HT-29 (cell line): ENCODE measurements at places on chromosomes 12 and 14.
A peak's percentile ranks its signal among the peaks of the same experiment; 100 is the strongest.

DNA sequence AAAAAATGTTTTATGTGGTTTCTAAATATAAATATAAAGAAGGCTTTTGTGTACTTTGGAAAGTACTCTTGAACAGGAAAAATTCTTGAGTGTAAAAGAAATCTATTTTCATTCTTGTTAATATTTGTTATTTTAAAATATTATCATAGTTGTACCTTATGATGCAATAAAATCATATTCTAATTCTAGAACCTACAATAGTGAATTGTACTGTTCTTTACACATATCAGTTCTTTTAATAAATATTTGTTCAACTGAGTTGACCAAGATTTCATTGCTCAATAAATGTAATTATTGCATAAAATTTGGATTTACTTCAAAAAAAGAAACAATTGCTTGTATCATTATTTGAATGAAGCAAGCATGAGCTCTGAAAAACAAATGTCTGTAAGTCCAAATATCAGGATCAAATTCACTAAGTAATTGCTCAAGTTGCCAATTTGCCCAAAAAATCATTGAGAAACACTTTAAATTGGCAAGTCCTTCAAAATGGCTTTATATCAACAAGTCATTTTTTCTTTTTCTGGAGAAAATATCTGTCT, 191.6 kb upstream of the SLC16A7 start:
- DNase-seq = no peak

DNA sequence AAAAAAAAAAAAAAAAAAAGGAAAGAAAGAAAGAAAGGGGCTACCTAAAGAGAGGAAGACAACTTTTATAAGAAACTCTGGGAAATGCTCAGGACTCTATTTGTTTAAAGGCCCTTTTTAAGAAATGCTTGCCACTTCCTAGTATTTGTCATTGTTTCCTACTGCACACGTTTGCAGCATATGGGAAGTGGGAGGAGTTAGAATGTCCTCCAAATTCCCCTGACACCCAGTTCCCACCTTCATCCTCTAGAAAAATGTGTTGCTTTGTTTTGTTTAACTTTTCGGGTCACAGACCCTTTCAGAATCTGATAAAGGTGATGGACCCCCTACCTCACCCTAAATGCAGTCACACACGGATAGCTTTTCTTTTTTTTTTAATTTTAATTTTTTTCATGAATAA, 40.8 kb downstream of the NINJ2 start:
- no peak for DNase-seq

DNA sequence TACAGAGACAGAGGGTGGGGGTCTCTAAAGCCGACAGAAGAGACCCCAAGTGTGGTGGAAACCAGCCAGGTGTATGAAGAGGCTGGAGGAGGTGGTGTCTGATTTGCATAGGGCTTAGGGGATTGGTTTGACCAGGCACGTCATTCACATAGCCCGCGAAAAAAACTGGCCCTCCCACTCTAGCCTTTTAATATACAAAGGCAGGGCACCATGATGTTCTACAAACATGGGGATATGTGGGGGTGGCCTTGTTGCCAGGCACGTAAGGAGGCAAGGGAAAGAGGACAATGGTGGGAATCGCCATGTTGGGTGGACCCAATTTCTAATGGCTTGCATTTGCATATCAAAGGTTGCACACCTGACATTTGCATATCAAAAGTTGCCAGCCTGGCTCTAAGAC, 13.2 kb downstream of the LALBA start:
- no peak for DNase-seq

DNA sequence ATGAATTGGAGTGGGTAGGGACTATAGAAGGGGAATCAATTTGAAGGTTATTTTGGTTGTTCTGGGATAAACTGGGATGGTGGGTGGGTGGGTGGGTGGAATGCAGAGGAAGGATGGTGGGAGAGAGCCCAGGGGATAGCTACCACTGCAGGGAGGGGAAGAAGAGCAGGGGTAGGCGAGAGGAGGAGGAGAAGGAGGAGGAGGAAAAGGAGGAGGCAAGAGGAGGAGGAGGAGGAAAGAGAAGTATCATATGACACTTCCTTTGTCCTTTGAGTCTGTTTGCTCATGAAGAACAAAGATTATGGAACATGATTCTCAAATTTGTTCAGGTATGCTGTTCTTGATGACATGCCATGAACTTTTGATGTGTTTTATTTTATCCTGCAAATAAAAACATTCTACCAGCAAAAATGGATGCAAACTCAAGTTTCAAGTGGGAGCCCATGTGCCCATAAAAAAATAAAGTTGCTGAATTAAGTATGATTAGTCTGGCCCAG, 4.1 kb upstream of the BEST3 start:
- DNase-seq = no peak

DNA sequence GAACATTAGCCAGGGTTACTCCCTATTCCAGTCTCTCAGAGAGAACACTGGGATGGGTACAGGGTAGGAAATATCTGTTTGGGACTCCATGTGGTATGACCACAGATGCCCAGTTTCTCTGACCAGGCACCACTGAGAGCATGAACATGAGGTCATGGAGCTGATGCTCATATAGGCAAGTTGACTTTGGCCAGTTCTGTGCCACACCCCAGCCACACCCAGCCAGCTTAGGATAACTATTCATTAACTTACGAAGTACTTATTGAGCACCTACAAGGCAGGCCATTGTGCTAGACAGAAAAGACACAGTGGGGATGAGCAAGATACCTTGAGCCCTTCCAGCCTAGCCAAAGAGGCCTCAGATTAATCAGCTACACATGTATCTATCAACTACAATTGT, 262.5 kb downstream of the DPF3 start:
- DNase-seq = no peak

DNA sequence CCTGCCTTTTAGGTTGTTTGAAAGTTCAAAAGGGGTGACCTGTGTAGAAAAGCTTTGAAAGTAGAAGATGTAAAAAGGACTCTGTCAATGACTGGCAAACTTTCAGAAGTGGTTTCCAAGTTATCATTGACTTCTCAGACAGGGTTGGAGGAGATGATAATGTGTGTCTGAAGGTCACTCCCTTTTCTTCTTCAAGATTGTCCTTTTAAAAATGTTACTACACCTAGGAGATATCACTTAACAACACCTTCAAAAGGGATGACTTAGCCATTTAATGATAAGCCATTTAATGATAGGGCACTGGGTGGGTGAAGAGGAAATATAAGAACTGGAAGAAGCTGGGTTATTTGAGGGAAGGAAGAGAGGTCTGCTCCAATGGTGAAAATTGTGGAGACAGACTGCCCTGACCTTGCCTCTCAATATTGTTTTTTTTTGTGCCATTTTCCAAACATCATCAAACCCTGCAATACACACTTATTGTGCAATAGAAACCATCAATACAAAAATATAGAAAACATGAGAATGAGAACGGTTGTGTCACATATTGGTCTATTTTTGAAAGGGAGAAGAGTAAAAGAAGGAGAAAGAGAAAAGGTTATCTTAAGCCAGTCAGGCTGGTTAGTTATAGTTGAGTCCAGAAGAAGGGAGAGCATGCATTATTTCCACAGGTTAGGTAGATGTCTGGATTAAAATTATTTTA, 38.8 kb downstream of the BEST3 start:
- DNase-seq = no peak

GRCh38 chr12:116916122-116916521, 5.4 kb downstream of the FBXW8 start:
- peak; percentile 72 for DNase-seq

- no peak for DNase-seq
Measured at GRCh38 chr14:95062946-95063345, 94.4 kb downstream of the DICER1 start.

DNA sequence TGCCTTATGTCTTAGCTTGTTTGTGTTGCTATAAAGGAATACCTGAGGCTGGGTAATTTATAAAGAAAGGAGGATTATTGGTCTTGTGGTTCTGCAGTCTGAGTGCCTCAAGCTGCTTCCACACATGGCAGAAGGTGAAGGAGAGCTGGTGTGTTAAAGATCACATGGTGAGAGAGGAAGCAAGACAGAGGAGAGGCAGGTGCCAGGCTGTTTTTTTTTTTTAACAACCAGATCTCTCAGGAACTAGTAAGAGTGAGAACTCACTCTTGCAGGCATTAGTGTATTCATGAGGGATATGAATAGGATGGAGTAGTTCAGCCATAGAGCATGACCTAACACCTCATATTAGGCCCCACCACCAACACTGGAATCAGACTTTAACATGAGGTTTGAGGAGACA, 123.4 kb downstream of the CMAS start:
- no peak for DNase-seq

- peak; percentile 29 for DNase-seq
Measured at GRCh38 chr14:92105073-92105892, 1.1 kb downstream of the ATXN3 start.

DNA sequence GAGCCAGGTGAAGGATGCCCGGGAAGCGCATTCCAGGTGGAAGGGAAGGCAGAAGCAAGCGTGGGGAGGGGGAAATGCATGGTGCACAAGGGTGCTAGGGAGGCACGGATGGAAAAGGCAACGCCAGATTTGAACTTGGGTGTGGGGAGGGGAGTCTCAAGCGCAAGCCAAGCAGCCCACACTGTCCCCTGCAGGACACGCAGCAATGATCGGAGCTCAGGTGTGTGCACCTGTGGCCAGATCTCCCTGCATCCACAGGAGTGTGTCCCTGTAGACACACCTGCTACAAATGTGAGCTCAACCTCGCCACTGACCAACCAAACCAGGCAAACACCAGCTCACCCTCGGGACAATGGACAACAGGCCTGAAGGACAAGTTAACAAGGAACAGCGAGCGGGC, 63.2 kb downstream of the SCARB1 start:
- DNase-seq = no peak

GRCh38 chr14:94355191-94355794, 32.2 kb upstream of the SERPINA6 start:
- DNase-seq = no peak

- DNase-seq = peak; percentile 28
Measured at GRCh38 chr14:85934123-85934885, 404.4 kb downstream of the FLRT2 start.
